ENCODE measurements at places on chromosomes 4 and X.

DNA sequence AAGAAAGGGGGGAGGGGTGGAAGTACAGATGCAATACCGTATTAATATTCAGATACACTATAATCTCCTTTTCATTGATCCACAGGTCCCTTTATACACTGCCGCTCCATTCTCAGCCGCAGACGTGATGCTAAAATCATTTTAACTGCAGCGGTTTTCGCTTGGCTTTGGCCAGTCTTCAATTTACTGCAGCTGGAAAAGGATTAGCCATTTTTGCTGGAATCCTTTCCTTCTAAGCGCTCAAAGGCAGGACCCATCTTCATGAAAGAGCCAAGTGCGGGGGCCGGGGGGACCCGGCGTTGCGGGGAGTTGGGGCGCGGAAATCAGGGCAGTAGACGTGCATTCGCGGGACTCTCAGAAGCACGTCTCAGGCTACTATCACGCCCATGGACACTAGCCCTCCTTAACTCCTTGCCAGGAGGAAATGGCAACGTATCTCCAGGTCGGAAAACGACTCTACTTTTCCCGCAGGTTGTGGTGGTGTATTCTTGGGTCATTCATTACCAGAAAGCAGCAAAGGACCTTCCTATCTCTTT lies 1.7 kb upstream of the PCDH10 start:
- no peak for DNase-seq

GRCh38 chr4:6504900-6505496 lies 32.6 kb upstream of the PPP2R2C start:
- no peak for DNase-seq

GRCh38 chrX:15465347-15465746 lies 27.8 kb downstream of the PIR start:
- DNase-seq = no peak

- DNase-seq = no peak
These were observed 115.2 kb upstream of the LNX1 start for GRCh38 chr4:53706422-53707032.

- DNase-seq = no peak
These were observed 186.8 kb downstream of the RAPGEF2 start for GRCh38 chr4:159289682-159290081.
